DMS53 (cell line): ENCODE measurements at places on chromosomes 2 and 18.

- DNase-seq, result no peak
Observed at GRCh38 chr2:100940766-100941645, 61.1 kb upstream of the RPL31 start.

DNA sequence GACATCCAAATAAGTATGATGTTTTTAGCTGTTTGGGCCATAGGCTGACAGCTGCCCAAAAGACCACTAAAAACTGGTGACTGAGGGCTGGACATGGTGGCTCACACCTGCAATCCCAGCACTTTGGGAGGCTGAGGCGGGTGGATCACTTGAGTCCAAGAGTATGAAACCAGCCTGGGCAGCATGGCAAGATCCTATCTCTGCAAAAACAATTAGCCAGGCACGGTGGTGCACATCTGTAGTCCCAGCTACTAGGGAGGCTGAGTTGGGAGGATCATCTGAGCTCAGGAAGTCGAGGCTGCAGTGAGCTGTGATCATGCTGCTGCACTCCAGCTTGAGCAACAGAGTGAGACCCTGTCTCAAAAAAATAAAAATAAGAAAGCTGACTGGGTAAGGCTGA, 511.5 kb upstream of the RAB6C start:
- DNase-seq, result no peak

- no peak for DNase-seq
Observed at GRCh38 chr2:138811431-138811830, 31.2 kb upstream of the NXPH2 start.

DNA sequence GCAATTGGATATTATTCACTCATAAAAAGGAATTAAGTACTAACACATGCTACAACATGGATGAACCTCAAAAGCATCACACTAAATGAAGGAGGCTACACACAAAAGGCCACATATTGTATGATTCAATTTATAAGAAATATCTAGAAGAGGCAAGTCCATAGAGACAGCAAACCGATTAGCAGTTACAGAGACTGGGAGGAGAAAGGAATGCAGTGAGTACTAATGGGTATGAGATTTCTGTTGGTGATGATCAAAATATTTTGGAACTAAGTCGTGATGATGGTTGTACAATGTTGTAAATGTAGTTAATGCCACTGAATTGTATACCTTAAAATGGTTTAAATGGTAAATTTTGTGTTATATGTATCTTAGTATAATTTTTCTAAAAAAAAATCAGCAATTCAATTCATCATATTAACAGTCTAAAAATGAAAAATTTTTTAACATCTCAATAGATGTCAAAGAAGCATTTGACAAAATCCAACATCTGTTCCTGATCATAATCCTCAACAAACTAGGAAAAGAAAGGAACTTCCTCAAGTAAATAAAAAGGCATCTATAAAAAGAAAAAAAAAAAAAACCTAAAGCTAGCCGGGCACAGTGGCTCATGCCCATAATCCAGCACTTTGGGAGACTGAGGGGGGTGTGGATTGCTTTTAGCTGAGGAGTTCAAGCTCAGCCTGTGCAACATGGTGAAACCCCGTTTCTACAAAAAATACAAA, 98.1 kb downstream of the TGIF1 start:
- no peak for DNase-seq

DNA sequence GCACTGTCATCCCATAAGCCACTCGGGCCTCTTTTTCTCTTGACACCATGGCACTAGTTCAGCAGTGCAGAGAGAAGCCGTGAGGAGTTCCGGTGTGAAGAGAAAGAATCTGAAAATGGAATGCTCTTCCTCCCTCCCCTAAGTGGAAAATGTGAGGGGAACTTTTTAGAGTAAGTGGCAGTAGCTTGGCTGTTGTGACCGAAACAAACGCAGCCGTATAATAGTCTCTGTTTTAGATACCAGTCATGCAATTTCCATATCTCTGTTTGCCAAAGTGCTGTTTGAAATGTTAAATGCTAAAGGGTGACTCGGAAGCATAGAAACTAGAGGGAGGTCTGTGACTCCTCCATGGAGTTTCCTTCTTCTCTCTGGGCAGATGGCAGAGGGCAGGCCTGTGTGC, 122.9 kb downstream of the MTCL1 start:
- DNase-seq, result no peak

GRCh38 chr18:9404565-9405060, 70.0 kb downstream of the TWSG1 start:
- DNase-seq, result no peak

- no peak for DNase-seq
Observed at GRCh38 chr18:79401494-79402208, 5.9 kb downstream of the NFATC1 start.

DNA sequence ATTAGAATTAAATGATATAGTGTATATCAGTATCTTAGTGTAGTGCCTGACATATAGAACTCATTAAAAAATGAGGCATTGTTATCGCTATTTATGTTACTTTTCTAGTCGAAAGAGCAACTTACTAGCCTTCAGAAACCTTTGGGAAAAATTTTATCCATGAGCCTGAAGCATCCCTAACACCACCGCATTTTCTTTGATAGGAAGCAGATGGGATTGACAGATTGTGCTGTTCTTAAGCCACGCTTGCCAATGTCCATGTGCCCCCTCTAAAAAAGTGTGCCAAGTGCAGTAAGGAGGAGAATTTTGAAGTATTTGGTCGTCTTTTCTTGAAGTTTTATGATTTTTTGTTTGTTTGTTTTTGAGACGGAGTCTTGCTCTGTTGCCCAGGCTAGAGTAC, 29.1 kb downstream of the PPM1B start:
- DNase-seq, result no peak

- no peak for DNase-seq
Observed at GRCh38 chr2:233411162-233411561, 56.9 kb downstream of the DGKD start.

DNA sequence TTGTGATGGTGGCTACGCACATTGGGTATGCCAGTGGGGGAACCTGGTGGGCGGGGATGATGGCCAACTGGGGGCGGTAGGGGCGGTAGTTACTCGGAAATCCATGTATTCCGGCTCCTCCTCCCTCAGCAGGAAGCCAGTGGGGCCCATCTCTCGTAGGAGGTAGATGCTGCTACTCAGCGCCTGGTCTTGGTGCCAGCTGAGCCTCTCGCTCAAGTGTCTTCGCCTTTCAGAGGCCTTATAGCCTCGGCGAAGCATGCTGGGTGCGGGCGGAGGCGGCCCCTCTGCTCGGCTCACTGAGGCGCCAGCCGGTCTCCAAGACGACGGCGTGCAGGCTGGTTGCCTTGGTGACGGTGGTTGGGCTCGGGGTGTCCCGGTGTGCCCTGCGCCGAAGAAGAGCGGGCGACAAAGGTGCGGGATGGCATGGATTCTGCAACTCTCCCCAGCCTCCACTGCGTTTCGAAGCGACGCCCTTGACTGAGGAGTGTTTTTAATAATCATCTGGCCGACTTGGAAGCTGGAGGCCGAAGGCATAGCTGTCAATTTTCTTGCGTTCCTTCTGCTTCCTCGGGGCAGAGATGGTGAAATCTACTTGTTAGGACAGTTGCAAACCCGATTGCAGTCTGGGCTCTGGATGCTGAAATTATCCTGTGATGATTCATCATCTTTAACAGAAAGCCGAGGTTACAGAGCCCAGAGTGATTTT, at the start of gene ZSWIM2:
Gene ZSWIM2, minus strand, starts transcription at position 298 of the 706 bp plus-strand sequence. Its CDS starts 40 bp downstream, at position 258.
- DNase-seq, result peak; percentile 99

DNA sequence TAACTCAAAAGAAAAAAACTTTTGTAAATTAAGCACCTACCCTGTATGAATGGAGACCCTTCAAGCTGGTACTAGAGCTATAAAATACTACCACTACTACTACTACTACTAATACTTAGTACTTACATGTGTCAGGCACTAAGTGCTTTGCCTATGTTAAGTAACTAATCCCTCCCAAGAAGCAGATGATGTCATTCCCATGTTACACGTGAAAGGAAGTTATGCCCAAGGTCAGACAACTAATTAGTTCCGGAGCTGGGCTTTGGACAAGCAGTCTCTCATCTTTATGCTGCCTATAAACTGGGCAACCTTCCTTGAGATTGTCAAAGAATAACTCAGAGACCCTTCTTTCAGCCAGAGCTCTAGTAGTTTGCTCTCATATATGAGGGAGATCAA, 13.9 kb upstream of the ATP6V1B1 start:
- peak; percentile 71 for DNase-seq

GRCh38 chr2:29276151-29276550, 160.9 kb downstream of the CLIP4 start:
- DNase-seq, result no peak

- DNase-seq, result peak; percentile 43
Observed at GRCh38 chr18:74836296-74837139, 238.8 kb downstream of the ZNF407 start.
